H1 (cell line): ENCODE measurements at places on chromosomes 5 and 9. TPM values are rescaled to one million over a fixed set of nuclear protein-coding genes. Genes with fewer than 3 reads are reported as not detected.

DNA sequence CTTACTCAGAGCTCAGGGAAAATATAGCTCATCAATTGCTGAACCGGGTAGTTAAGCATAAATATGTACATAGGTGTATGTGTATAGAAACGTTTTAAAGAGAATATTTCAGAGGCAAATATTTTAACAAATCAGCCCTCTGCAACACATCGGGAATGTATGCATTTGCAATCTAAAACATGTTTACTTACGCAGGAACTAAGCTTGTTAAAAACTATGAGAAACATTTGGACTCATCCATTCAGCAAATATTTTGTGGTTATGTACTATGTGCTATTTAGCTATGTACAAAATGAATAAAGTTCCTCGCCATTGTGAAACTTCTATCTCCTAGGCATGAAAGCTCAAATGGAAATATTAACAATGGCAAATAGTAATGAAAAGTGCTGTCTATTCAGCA lies 469.9 kb downstream of the ARHGEF28 start:
- no peak overlapping the region for H3K27ac ChIP-seq
- H3K27me3 ChIP-seq: no peaks in the 10 kb centered on the region
- H3K4me1 ChIP-seq: no peaks in the 10 kb centered on the region
- H3K36me3 ChIP-seq: no peaks in the 10 kb centered on the region
- no peak overlapping the region for H3K4me3 ChIP-seq
- DNase-seq: no peak

- H3K27ac ChIP-seq: no peak overlapping the region
- H3K27me3 ChIP-seq: no peaks in the 10 kb centered on the region
- H3K4me3 ChIP-seq: no peak overlapping the region
Measured at GRCh38 chr9:80552931-80553330, 981.2 kb downstream of the TLE4 start.

GRCh38 chr5:22651355-22651754 lies 201.8 kb downstream of the CDH12 start:
- no peaks in the 10 kb centered on the region for H3K27me3 ChIP-seq
- no peak overlapping the region for H3K27ac ChIP-seq
- H3K4me1 ChIP-seq: no peaks in the 10 kb centered on the region
- H3K4me3 ChIP-seq: no peak overlapping the region
- H3K36me3 ChIP-seq: no peaks in the 10 kb centered on the region

- H3K27me3 ChIP-seq: no peaks in the 10 kb centered on the region
- H3K27ac ChIP-seq: no peak overlapping the region
- no peak overlapping the region for H3K4me3 ChIP-seq
- H3K36me3 ChIP-seq: no peaks in the 10 kb centered on the region
- no peaks in the 10 kb centered on the region; the same call in 1 of the 2 replicates for H3K4me1 ChIP-seq
Measured at GRCh38 chr5:180720486-180720885, 19.4 kb downstream of the OR2Y1 start.

The SVEP1 gene
- total RNA-seq: 0.36 and 0.37 TPM in 2 replicates

GRCh38 chr5:33737697-33738096 lies 154.1 kb downstream of the ADAMTS12 start:
- DNase-seq: no peak
- H3K27ac ChIP-seq: no peak overlapping the region
- peaks cover 1% of the 10 kb centered on the region; the same call in 1 of the 2 replicates for H3K4me1 ChIP-seq
- no peak overlapping the region for H3K4me3 ChIP-seq

- no peaks in the 10 kb centered on the region for H3K36me3 ChIP-seq
- no peaks in the 10 kb centered on the region; the same call in 1 of the 2 replicates for H3K27me3 ChIP-seq
- DNase-seq: no peak
- H3K27ac ChIP-seq: no peak overlapping the region
- no peak overlapping the region for H3K4me3 ChIP-seq
Measured at GRCh38 chr9:32265037-32265436, 119.4 kb upstream of the ACO1 start.

DNA sequence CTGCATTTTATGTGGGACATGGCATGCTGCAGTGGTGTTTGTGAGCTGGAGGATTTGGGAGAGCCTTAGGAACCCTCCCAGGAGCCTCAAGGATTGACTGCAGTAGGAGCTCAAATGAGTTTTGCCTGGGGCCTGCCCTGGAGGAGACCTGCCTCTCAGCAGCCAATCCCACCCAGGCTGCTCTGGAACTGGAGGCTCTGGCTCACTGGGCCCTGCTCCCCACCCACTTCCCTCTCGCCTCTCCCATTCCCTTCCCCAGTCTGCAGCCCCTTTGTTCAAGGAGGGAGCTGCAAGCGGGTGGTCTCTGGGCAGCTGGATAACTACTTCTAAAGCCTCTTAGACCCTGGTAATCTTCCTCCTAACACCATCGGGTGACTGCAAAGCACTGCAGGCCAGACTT lies 24.2 kb downstream of the KCNIP1 start:
- no peaks in the 10 kb centered on the region for H3K36me3 ChIP-seq
- no peaks in the 10 kb centered on the region for H3K27me3 ChIP-seq
- H3K4me3 ChIP-seq: no peak overlapping the region
- H3K27ac ChIP-seq: no peak overlapping the region

- no peaks in the 10 kb centered on the region for H3K36me3 ChIP-seq
- H3K27ac ChIP-seq: no peak overlapping the region
- no peaks in the 10 kb centered on the region for H3K4me1 ChIP-seq
- no peak overlapping the region for H3K4me3 ChIP-seq
- no peaks in the 10 kb centered on the region for H3K27me3 ChIP-seq
Measured at GRCh38 chr9:116940614-116941215, 253.6 kb downstream of the TRIM32 start.

The GRM6 gene
- total RNA-seq: not detected in 2 replicates

The PRDM9 gene
- not detected in 2 replicates for total RNA-seq

GRCh38 chr5:112126982-112127381 lies 292.1 kb downstream of the EPB41L4A start:
- no peak overlapping the region for H3K4me3 ChIP-seq
- no peaks in the 10 kb centered on the region for H3K27me3 ChIP-seq
- no peak for DNase-seq
- H3K36me3 ChIP-seq: no peaks in the 10 kb centered on the region
- no peaks in the 10 kb centered on the region for H3K4me1 ChIP-seq
- H3K27ac ChIP-seq: no peak overlapping the region

GRCh38 chr5:58041884-58042283 lies 418.0 kb downstream of the PLK2 start:
- no peaks in the 10 kb centered on the region for H3K36me3 ChIP-seq
- DNase-seq: no peak
- H3K27me3 ChIP-seq: no peaks in the 10 kb centered on the region

DNA sequence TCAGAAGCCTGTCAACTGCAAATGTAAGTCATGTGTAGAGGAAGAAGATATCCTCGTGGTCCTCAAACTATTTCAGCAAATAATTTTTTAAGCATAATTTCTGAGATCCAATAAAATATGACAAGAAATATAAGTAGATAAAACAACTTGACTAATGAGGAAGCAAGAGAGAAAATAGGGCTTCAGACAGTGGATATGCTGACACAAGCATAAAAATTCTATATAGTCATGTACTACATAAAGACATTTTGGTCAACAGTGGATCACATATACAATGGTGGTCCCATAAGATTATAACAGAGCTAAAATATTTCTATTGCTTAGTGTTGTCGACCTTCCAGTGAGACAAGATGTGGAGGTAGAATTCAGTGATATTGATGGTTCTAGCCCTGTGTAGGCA lies 42.2 kb upstream of the IZUMO3 start:
- H3K4me1 ChIP-seq: no peaks in the 10 kb centered on the region; the same call in 1 of the 2 replicates
- H3K4me3 ChIP-seq: no peak overlapping the region
- H3K27ac ChIP-seq: no peak overlapping the region
- H3K27me3 ChIP-seq: no peaks in the 10 kb centered on the region

- H3K36me3 ChIP-seq: no peaks in the 10 kb centered on the region
- DNase-seq: no peak
- H3K4me3 ChIP-seq: no peak overlapping the region
- H3K4me1 ChIP-seq: peaks cover 3% of the 10 kb centered on the region
- no peaks in the 10 kb centered on the region for H3K27me3 ChIP-seq
Measured at GRCh38 chr5:122996091-122996490, 40.4 kb downstream of the PPIC start.

The NUTM2G gene
- 0.25 TPM in 1 of 2 replicates, not detected in the other for total RNA-seq

GRCh38 chr5:98105681-98106080 lies 667.8 kb upstream of the RGMB start:
- H3K27me3 ChIP-seq: no peaks in the 10 kb centered on the region
- DNase-seq: no peak
- no peaks in the 10 kb centered on the region for H3K4me1 ChIP-seq
- H3K36me3 ChIP-seq: no peaks in the 10 kb centered on the region
- H3K4me3 ChIP-seq: no peak overlapping the region
- H3K27ac ChIP-seq: no peak overlapping the region

The PCDHB7 gene
- total RNA-seq: 0.19 and 0.25 TPM in 2 replicates

- H3K4me1 ChIP-seq: no peaks in the 10 kb centered on the region
- H3K27me3 ChIP-seq: no peaks in the 10 kb centered on the region
- H3K27ac ChIP-seq: no peak overlapping the region
- H3K4me3 ChIP-seq: no peak overlapping the region
Measured at GRCh38 chr5:155943516-155944407, 383.2 kb upstream of the SGCD start.

DNA sequence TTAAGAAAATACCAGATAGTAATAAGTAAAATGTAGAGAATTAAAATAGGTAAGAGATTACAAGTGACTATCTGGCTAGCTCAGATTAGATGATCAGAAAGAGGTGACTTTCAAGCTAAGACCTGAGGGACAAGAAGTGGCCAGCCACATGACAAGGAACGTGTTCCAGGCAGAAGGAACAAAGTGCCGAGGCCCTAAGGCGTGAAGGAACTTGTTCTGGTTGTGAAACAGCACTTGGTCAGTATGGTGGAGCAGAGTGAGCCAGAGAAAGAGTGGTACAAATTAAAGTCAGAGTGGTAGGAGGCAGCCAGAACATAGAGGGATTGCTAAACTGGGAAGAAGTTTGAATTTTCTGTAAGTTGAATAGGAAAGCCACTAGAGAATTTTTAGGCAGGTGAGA lies 73.6 kb downstream of the ADRB2 start:
- H3K36me3 ChIP-seq: no peaks in the 10 kb centered on the region
- no peaks in the 10 kb centered on the region; the same call in 1 of the 2 replicates for H3K4me1 ChIP-seq
- H3K27me3 ChIP-seq: no peaks in the 10 kb centered on the region

DNA sequence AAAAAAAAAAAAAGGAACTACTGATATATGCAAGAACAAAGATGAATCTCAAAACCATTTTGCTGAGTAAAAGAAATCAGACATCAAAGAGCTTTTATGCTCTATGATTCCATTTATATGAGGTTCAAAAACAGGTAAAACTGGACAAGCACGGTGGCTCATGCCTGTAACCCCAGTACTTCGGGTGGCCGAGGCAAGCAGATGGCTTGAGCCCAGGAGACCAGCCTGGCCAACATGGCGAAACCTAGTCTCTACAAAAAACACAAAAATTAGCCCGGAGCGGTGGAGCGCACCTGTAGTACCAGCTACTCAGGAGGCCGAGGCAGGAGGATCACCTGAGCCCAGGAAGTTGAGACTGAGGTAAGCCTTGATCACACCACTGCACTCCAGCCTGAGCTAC lies 7.8 kb downstream of the PTBP3 start:
- no peak for DNase-seq
- H3K4me3 ChIP-seq: no peak overlapping the region
- H3K27me3 ChIP-seq: no peaks in the 10 kb centered on the region
- no peaks in the 10 kb centered on the region for H3K4me1 ChIP-seq
- H3K36me3 ChIP-seq: no peaks in the 10 kb centered on the region
- no peak overlapping the region for H3K27ac ChIP-seq

The ORM2 gene
- 0.90 TPM in 1 of 2 replicates, not detected in the other for total RNA-seq

The PCDHA1 gene
- 0.50 and 0.52 TPM in 2 replicates for total RNA-seq

The RAB3C gene
- 18.3 and 19.6 TPM in 2 replicates for total RNA-seq

GRCh38 chr9:133269537-133270362 lies 5.3 kb downstream of the ABO start:
- no peaks in the 10 kb centered on the region; the same call in 1 of the 2 replicates for H3K36me3 ChIP-seq
- DNase-seq: no peak
- H3K4me3 ChIP-seq: no peak overlapping the region
- no peaks in the 10 kb centered on the region for H3K4me1 ChIP-seq
- H3K27ac ChIP-seq: no peak overlapping the region
- peaks cover 20% of the 10 kb centered on the region for H3K27me3 ChIP-seq

The SLC6A19 gene
- total RNA-seq: not detected in 2 replicates

The GRIN3A gene
- total RNA-seq: 0.04 TPM in 1 of 2 replicates, not detected in the other

DNA sequence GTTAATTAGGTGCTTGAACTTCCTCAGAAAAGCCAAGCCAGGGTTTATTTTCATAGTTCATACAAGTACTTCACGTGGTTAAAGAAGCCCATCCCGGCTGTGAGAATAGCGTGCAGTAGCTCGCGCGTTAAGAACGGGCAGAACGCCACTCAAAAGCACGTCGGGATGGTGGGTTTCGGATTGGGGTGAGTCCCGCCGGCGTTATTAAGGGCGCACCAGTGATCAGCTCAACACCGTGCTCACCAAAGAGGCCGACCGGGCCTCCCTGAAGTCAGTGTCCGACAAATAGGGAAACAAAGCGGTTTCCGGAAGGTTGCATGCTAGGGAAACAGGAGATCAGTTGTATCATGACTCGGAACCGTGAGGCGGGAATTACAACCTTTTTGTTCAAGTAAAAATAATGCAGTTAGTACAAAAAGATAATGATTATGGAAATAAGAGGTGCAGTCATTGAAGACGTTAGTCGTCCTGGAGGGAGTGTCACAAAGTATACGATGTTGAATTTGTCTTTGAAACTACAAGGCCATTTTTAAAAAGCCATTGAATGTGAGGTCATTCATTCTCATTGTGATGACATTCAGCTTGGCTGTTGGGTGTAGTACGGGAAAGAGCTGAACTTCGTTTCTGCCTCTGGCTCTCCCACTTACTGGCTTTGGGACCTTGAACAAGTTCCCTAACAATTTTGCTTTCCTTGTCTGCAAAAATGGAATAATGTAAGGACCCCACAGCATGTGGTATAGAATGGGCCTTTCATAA lies 992 bp downstream of the SETD9 start:
- peaks cover 11% of the 10 kb centered on the region for H3K4me1 ChIP-seq
- DNase-seq: no peak
- H3K36me3 ChIP-seq: no peaks in the 10 kb centered on the region
- H3K27me3 ChIP-seq: no peaks in the 10 kb centered on the region
- peak overlapping the region; percentile 93 for H3K27ac ChIP-seq

GRCh38 chr9:134518004-134518606 lies 123.5 kb upstream of the COL5A1 start:
- H3K27ac ChIP-seq: no peak overlapping the region
- no peaks in the 10 kb centered on the region for H3K27me3 ChIP-seq
- 0 out of 2 replicates have a peak, but pooled peaks cover 2% of the 10 kb centered on the region for H3K4me1 ChIP-seq
- DNase-seq: no peak
